ENCODE measurements at places on chromosomes 16 and 17.

GRCh38 chr16:75273054-75273925, 21.9 kb upstream of the BCAR1 start:
- no peak for DNase-seq

GRCh38 chr17:36107660-36108059, 4.0 kb downstream of the CCL4 start:
- DNase-seq, result no peak

DNA sequence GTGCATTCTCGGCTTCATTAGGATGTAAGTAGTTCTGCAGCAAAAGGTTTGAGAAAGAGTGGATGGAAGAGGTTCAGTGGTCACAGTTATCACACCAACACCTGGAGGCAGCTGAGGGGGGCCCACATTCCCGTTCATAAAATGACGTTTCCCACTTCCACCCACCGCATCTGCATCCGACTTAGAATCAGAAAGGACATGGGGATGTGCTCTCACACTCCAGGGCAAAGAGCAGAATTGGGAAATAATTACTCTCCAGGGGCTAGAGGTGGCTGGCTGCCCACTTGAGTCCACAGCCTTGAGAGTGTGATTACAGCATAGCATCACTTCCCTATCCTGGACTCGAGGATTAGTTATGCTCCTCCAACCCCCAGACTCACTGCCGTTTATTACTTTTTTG, 122.0 kb downstream of the CPPED1 start:
- no peak for DNase-seq

DNA sequence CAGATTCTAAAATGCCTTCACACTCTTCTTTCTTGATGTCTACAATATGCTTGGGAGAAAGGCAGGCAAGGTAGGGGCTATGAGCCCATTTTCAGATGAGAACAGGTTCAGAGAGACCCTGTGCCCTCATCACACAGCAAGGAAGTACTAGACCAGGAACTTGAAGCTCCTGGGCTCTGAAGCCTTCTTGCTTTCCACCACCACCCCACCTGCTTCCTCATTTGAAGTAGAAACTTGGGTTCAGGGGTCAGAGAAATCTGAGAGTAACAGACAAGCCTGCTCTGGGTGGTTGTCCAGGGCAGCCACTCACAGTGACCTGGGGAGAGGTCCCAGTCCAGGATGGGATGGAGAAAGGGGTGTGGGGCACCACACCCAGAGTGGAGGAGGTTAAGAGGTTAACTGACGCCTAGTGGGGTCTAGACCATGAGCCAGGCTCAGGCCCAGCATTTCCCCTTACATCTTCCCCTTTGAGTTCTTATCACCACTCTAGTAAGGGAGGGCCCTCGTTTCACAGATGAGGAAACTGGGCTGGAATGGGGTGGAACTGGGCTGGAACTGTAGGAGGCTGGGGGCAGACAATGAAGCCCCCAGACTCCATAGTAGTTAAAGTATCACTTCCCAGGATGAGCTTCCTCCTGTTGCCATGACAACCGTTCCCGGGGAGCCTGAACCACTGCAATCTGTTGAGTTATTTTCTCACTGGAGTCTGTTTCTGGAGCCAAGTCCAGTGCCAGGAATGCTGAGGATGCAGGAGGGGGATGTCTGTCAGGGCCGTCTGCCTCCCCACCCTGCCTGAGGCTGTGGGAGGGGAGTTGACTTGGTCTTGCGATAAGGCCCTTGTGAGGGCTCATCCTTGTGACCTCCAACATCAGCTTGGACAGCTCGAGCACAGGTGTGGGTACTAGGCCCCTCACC, 16.2 kb upstream of the PHF12 start:
- DNase-seq, result no peak

DNA sequence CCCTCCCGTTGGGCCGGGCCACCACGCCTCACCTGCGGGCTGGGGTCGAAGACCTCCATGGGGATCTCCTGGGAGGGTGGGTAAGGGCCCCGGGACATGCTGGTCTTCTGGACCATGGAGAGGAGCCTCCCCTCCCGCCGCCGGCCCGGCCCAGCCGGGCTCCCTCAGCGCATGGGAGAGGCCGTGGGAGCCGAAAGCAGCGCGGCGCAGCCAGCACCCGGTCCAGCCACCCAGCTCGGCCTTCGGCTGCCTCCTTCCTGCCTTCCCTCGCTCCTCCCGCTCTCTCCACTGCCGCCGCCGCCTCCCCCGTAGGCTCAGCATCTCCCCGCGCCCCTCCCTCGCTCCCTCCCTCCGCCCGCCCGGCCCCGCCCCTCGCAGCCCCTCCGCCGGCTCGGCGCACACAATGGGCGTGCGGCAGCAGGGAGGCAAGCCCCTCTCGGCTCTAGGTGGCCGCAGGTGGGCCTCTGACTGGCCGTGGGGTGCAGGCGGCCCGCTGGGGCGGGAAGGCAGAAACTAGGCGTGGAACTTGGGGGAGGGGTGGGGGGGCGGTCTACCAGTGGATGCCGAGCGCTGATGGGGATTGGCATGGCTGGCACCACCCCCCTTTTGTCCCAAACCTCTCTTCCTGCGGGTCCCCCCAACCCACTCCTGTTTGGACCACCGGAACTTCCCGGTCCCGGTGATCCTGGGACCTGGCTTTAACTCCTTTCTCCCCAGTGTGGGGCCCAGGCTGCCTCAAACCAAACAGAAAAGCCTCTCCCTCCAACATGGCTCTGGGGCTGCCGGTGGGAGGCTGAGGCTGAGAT, at the start of gene CACNB1:
CACNB1 (minus strand) TSS at position 290 of the 806 bp plus-strand sequence; CDS start at position 116, 174 bp downstream.
- DNase-seq, result no peak

GRCh38 chr16:50549561-50549915, 1.3 kb downstream of the NKD1 start:
- DNase-seq, result no peak

DNA sequence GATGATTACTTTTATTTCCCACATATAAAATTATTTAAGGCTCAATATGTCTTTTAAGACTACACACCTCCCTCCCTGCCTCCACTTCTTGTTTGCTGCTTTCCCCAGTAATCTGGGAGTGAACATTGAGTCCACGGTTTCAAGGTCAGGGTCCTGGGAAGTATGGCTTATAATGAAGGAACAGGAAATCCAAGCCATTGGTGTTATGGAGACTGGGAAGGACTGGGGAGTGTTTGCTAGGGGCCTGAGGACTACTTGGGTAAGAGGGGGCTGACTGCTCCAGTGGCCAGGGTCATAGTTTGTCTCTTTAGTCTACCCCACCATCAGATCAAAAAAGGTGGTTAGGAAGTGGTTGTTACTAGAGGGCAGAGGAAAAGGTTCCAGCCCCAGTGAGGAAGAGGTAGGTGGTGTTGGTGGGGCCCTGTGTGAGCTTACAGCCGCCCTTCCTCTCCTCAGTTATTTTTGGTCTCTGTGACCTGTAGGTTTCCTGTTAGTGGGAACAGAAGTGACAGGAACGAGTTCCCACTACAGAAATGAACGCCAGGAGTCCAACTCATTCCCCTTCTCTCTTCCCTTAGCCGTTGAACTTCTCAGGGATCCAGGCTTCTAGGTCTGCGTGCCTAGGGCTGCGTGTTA, 742 bp upstream of the SLC16A13 start:
- no peak for DNase-seq

- peak; percentile 86 for DNase-seq
Observed at GRCh38 chr16:1942047-1942809, 771 bp downstream of the MSRB1 start.

- DNase-seq, result no peak
Observed at GRCh38 chr16:88301431-88301830, 81.3 kb upstream of the ZNF469 start.

- DNase-seq, result no peak
Observed at GRCh38 chr17:50055055-50055425, 870 bp upstream of the ITGA3 start.

- peak; percentile 16 for DNase-seq
Observed at GRCh38 chr17:76397687-76398522, 13.5 kb downstream of the SPHK1 start.

All from GF-D8 (cell line).